ENCODE measurements at places on chromosomes 3 and 15. TPM values are rescaled to one million over a fixed set of nuclear protein-coding genes. Genes with fewer than 3 reads are reported as not detected.

The FURIN gene
- 30.6 TPM for total RNA-seq

The PRR20G gene
- not detected for total RNA-seq

The GOLGA8T gene
- total RNA-seq = not detected

The KNG1 gene
- not detected for total RNA-seq

- ATAC-seq = peak; percentile 88
These were observed 141.8 kb upstream of the ICE2 start for GRCh38 chr15:60620708-60621107.

- ATAC-seq = no peak
These were observed 806.6 kb downstream of the SQOR start for GRCh38 chr15:46441294-46442062.

GRCh38 chr3:114565216-114565615 is 271.4 kb downstream of the TIGIT start:
- ATAC-seq = no peak

- ATAC-seq = no peak
These were observed 31.8 kb downstream of the GSK3B start for GRCh38 chr3:120062474-120062873.

GRCh38 chr3:178718995-178719635 is 182.9 kb downstream of the KCNMB2 start:
- ATAC-seq = no peak

- no peak for ATAC-seq
These were observed 519.3 kb upstream of the ARPP21 start for GRCh38 chr3:35120026-35120425.

GRCh38 chr3:149018247-149018646 is 26.9 kb downstream of the GYG1 start:
- no peak for ATAC-seq

DNA sequence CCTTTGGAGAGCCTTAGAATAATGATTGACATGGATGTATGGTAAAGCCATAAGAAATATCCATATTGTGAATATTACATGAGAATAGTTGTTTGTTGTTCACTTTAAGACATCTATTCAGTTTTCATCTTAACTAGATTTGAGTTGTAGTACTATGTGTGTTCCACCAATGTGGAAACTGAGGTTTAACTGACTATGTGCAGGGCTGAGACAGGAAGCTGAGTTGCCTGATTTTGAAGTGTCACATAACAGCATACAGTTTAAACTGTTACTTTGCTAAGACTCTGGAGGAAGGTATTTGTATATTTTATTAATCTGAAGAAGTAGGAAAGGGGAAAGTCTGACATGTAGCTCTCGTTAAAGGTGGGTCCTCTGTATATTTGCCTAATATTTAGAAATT is 2.1 kb downstream of the ECT2 start:
- no peak for ATAC-seq

DNA sequence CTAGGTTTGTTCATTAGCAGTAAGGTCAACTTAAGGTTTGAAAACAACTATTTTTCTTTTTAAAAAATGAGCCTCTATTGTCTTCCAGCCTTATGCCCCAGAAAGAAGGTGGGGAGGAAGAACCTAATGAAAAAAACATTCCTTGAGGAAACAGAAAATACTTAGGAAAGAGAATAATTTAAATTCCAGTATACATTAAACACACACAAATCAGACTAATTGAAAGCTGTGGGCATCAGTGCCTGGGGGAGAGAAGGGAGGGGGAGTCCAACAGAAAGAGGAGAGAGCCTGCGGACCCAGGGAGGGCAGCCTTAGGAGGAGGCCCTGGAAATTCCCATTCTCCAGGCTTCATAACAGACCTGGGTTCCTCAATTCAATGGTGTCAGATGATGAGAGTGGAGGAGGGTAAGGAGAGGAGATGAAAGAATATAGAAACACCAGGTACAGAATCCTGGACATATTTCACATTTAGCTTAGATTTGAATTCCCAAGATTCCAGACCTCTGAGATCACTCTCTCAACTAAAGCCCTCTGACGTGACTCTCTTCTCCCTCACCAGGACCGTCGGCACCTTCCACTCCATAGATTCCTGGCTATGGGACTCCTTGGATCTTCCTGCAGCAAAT is 320.5 kb upstream of the UMPS start:
- no peak for ATAC-seq

DNA sequence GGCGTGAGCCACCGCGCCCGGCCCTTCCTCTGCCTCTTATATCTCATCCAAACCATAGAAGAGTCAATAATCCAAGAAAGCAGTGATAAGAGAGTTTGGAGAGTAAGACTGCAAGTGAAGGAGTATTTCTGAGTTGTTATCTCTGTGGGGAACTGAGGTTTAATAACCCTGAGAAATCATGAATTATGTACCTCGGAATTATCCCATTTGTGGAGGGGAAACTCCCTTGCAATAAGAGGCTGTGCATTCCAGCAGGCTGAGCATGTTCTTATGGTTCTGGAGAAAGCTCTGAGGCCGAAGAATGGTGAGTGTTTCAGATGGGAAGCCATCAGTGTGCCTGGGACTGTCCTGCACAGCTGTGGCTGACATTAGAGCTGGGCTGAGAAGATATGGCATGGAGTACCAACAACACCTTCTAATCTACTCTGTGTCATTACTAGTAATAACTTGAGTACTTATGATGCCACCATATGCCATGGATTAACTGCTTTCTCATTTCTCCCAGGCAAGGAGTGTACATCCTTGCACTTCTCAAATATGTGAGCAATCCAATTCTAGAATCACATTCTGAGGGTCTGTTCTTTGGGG is 31.4 kb upstream of the NOX5 start:
- no peak for ATAC-seq

DNA sequence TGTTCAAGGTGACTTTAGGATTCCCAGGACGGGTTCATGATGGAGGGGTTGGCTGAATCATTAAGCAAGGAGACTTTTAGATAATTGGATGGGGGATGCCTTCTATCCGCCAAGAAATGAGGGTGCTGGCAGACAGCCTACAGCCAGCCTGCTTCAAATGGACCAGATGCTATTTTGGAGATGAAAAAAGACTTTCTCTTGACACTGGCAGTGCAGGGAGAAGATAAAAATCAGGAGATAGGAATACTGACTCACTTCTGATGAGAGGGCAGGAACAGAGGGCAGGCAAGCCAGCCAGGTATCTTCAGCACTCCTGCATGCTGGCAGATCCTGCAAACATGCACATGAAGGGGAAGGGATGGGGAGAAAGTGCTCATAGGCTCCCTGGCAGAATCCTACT is 7.7 kb upstream of the SYN2 start:
- ATAC-seq = no peak

DNA sequence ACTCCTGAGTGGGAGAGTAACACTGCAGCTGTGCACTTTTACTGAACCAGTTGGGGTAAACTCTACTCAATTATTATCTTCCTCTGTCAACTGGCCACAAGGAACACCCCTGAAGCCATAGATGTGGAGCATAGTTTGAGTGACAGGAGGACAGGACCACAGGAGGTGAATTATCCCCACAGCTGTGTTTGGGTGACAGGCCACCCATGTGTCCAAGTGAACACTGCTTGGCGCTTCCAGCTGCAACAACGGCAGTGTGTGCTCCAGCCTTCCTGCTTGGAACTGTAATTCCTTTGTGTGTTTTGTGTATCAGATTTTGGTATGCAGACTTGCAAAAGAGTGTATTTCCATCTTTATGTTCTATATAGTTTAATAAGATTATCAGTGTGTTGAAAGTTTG is 20.2 kb upstream of the TSPAN3 start:
- ATAC-seq = no peak

DNA sequence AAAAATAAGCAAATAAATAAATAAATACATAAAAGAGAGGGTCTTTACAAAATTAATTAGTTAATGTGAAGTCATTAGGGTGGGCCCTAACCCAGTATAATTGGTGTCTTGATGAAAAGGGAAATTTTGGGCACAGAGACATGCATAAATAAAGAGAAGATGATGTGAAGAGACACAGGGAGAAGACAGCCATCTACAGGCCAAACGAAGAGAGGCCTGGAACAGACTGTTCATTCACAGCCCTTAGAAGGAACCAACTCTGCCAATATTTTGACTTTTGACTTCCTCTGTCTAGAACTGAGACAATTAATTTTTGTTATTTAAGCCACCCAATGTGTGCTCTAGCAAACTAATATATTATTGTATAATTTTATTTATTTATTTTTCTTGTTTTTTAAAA is 29.6 kb upstream of the SELENOK start:
- ATAC-seq = no peak

- no peak for ATAC-seq
These were observed 82.5 kb downstream of the RFTN1 start for GRCh38 chr3:16430717-16431630.
